Stimulated activated naive B cell treated with anti-CD40 and anti-IgM and Interleukin-4, amounts not matched to agents 10 μg/mL and 1 μg/mL and 100 μg/mL, for 72 hours (primary cell): ENCODE measurements at places on chromosomes 7 and 10.

GRCh38 chr10:28411648-28412047, 108.8 kb upstream of the MPP7 start:
- peaks cover 27% of the 10 kb centered on the region for H3K27me3 ChIP-seq
- DNase-seq: peak; percentile 21
- no peak overlapping the region for H3K27ac ChIP-seq
- H3K4me3 ChIP-seq: no peak overlapping the region

DNA sequence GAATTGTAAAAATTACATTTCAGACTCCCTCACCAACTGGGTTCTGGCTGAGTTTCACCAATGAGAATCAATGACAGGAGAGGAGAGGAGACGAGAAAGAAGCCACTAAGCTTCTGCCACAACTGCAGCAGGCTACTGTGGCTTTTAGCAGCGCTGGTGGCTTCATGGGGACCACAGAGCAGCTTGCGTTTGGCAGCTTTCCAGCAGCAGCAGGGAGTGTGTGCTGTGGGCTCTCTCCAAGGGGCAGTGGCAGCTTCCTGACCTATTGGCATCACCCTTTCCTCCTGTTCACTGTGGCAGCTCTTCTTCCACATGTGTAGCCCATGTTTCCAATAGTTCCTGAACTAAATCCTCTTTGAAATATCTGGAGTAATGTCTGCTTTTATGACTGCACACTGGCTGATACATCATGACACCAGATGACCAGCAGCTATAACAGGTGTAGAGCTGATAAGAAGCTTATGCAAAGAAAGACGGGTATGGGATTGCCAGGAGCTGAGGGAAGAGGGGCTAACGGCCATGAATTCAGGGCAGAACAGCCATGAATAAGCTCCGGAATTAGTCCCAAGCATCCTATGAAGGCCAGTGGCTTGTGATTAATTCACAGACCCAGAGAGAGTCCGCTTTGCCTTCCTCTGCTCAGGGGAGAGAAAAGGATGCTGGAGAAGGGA, 46.8 kb downstream of the KCNH2 start:
- no peak for DNase-seq
- no peaks in the 10 kb centered on the region for H3K36me3 ChIP-seq
- H3K27me3 ChIP-seq: peaks cover 17% of the 10 kb centered on the region
- no peak overlapping the region for H3K4me3 ChIP-seq
- H3K27ac ChIP-seq: no peak overlapping the region

DNA sequence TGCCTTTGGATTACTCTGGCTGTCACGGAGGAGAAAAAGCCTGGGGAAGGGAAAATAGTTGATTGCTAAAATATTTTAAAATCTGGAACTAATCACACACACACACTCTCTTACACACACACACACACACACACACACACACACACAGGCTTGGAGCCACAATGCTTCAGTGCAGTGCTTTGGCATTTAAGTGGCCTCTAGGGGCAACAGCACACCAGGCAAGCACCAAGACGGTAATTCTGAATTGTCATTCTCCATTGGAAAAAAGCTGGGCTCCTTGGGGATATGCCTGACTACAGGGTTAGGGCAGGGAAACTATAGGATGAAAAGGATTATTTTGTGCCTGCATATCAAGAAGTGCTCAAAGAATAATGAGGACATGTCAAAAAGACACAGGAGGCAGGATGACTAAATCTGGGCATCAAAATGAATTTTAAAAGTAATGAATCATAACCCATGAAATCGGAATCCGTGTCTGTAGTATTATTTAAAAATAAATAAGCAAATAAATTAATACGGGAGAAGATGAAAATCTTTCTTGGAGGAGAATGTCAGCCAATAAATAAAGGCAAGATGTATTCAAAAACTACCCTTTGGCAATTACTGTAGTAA, 30.4 kb upstream of the DDC start:
- no peak overlapping the region for H3K27ac ChIP-seq
- DNase-seq: no peak
- no peaks in the 10 kb centered on the region for H3K27me3 ChIP-seq
- no peaks in the 10 kb centered on the region for H3K36me3 ChIP-seq
- H3K4me1 ChIP-seq: no peaks in the 10 kb centered on the region
- H3K4me3 ChIP-seq: no peak overlapping the region

DNA sequence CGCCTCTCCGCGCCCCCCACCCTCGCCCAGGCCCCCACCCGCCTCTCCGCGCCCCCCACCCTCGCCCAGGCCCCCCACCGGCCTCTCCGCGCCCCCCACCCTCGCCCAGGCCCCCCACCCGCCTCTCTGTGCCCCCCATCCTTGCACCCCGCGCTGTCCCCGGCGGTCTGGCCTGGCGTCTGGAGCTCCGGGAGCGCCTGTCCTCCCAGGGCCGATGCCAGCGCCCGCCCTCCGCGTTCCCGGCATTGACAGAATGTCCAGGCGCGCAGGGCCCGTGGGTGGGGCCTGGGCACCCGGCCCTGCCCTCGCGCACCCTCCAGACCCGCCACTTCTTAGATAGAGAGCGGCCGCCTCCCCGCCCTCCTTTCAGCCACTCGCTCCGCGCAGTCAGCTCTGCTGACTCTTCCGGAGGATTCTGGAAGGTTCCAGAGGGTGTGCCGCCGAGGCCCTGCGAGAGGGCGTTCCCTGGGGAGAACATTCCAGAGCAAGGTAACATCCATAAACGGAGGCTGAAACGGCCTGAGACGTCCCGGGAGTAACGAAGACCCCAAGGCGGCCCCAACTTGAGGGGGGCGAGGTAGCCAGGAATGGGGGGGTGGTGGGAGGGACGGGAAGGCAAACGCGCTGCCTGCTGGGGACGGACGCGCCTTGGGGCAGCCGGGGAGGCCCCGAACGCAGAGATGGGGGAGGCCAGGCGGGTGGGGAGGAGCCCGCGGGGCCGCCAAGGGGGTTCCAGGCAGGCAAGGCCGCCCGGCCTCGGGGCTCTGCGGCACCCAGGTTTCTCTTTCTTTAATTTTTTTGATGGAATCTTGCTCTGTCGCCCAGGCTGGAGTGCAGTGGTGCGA, 117.8 kb downstream of the DYNC2I1 start:
- H3K27me3 ChIP-seq: peaks cover 11% of the 10 kb centered on the region
- no peaks in the 10 kb centered on the region for H3K36me3 ChIP-seq
- DNase-seq: no peak
- H3K27ac ChIP-seq: no peak overlapping the region
- peak overlapping the region; percentile 21 for H3K4me3 ChIP-seq
- H3K4me1 ChIP-seq: peaks cover 22% of the 10 kb centered on the region

- H3K4me1 ChIP-seq: peaks cover 43% of the 10 kb centered on the region
- no peak for DNase-seq
- no peak overlapping the region for H3K4me3 ChIP-seq
- H3K27ac ChIP-seq: no peak overlapping the region
Measured at GRCh38 chr10:50422259-50422658, 170.9 kb upstream of the ASAH2 start.

- no peaks in the 10 kb centered on the region for H3K36me3 ChIP-seq
- peaks cover 6% of the 10 kb centered on the region for H3K4me1 ChIP-seq
- H3K4me3 ChIP-seq: no peak overlapping the region
- no peak for DNase-seq
Measured at GRCh38 chr7:100728196-100728595, 5.2 kb upstream of the ZAN start.

DNA sequence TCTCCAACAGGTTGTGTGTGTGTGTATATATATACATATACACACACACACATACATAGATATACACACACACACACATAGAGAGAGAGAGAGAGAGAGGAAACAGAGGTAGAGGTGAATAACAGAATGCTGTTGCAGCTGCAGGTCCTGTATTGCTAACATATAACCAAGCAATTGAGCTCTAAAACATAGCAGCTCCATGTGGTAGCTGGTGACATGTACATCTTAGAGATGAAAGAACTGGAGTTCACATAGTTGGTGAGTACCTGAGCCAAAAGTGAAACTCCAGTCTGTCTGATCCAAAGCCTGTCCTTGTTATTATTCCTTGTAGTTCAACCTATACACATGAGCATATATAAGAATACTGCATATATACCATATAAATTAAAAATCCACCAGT, 152.9 kb upstream of the CSTF2T start:
- no peaks in the 10 kb centered on the region for H3K4me1 ChIP-seq
- H3K4me3 ChIP-seq: no peak overlapping the region
- DNase-seq: no peak
- H3K27me3 ChIP-seq: no peaks in the 10 kb centered on the region
- H3K36me3 ChIP-seq: no peaks in the 10 kb centered on the region

DNA sequence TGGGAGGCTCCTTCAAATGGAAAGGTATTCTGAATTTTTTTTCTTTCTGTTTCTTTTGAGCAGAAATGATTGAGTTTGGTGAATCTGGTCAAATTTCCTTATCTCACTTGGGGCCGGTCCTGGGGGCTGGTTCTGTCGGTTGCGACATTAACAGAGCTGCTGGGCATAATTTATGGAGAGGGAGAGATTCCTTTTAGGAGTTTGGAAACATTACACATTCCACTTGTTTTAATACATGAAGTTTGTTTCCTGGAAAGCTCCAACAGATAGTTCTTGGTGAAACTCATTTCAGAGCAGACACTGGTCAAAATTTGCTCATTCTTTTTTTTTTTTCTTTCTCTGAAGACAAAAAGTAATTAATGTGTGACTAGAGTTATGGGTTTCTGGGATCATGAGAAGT, 129.9 kb downstream of the ABCA13 start:
- no peak overlapping the region for H3K27ac ChIP-seq
- H3K36me3 ChIP-seq: no peaks in the 10 kb centered on the region
- DNase-seq: no peak
- no peak overlapping the region for H3K4me3 ChIP-seq
- H3K4me1 ChIP-seq: no peaks in the 10 kb centered on the region

- no peak overlapping the region for H3K27ac ChIP-seq
- no peaks in the 10 kb centered on the region for H3K27me3 ChIP-seq
- peaks cover 2% of the 10 kb centered on the region for H3K4me1 ChIP-seq
Measured at GRCh38 chr10:16648366-16648765, 126.7 kb upstream of the C1QL3 start.

DNA sequence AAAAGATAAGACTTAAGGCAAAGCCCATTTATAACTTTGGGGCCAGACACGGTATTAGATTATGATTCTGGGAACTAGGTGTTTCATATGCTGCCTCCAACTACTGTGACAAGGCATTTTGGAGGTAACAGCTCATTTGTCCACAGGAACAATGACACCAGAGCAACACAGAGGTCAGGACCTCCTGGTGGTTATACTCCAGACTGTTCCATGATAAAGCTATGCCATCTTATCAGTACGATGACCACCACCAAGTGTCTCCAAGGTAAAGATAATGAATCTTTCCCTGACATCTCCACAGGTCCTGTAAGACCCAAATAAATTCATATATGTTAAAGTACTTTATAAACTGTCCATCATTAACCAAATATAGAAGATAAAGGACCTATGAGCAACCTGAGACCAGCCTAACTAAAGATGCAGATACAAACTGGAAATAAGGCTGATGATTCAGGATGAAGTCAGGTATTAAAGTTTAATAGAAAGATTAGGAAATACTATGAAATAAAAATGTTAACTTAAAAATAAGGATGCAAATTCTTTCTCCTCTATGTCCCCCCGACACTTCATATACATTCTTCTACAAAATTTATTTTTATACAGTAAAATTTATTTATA, 26.2 kb downstream of the CUL2 start:
- peaks cover under 1% of the 10 kb centered on the region for H3K4me1 ChIP-seq
- H3K27ac ChIP-seq: no peak overlapping the region
- no peak overlapping the region for H3K4me3 ChIP-seq
- peaks cover 21% of the 10 kb centered on the region for H3K36me3 ChIP-seq

DNA sequence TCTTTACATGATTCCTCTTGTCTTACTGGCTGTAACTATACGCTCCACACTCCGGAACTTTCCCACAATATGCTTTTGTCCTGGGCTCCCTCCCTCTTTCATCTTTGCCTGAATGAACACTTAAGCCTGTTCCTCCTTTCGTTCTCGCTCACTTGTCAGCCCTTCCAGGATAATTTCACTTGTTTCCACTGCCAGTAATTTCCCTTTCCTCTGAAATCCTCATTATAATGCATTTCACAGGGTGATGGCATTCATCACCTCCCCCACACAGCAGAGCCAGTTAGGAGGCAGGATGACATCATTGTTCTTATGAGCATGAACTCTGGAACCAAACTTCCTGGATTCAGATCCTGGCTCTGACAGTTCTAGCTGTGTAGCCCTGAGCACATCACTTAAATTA, 372.6 kb downstream of the GPR158 start:
- H3K27ac ChIP-seq: no peak overlapping the region
- H3K27me3 ChIP-seq: peaks cover 4% of the 10 kb centered on the region
- no peak for DNase-seq
- no peaks in the 10 kb centered on the region for H3K36me3 ChIP-seq
- no peaks in the 10 kb centered on the region for H3K4me1 ChIP-seq
- H3K4me3 ChIP-seq: no peak overlapping the region

- no peak overlapping the region for H3K27ac ChIP-seq
- peaks cover 5% of the 10 kb centered on the region for H3K4me1 ChIP-seq
- no peak for DNase-seq
- H3K27me3 ChIP-seq: no peaks in the 10 kb centered on the region
- no peak overlapping the region for H3K4me3 ChIP-seq
- H3K36me3 ChIP-seq: peaks cover 5% of the 10 kb centered on the region
Measured at GRCh38 chr10:89980166-89980565, 278.8 kb downstream of the KIF20B start.

- H3K4me1 ChIP-seq: peaks cover 6% of the 10 kb centered on the region
- no peaks in the 10 kb centered on the region for H3K27me3 ChIP-seq
- H3K36me3 ChIP-seq: peaks cover 34% of the 10 kb centered on the region
Measured at GRCh38 chr7:96691702-96692101, 17.9 kb downstream of the SEM1 start.

DNA sequence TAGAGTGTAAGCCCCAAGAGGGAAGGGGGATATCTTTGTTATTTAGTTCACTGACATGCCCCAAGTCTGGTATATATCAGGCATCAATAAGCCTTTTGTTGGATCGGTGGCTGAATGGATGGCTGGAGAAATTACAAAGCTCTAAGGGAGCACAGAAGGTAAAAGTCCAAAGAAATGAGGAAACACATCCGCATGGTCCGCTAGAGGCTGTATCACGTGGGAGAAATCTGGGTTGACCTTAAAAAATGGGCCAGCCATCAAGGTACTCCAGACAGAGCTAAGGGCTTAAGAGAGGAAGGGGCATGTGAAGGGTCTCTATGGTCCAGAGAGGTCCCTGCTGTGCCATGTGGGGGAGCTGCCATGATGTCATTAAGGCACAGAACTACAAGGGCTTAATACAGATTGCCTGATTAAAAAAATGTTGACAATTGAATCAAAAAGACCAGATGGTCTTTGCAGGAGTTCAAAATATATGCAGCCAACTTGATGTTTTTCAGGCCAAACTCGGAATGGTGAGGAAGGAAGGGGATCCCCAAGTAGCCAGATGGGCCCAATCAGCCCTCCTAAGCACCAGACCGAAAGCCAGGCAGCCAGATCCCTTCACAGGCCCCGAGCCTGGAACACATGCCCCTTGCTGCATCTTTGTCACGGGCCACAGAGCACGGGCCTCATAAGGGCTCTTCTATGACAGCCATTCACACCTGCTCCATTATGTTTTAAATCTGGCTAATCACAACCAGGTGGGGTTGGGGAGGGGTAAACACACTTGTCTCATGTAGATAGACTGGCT, 31.9 kb downstream of the SCRN1 start:
- no peak overlapping the region for H3K4me3 ChIP-seq
- DNase-seq: no peak
- H3K27me3 ChIP-seq: no peaks in the 10 kb centered on the region
- peaks cover 10% of the 10 kb centered on the region for H3K4me1 ChIP-seq
- H3K36me3 ChIP-seq: peaks cover 14% of the 10 kb centered on the region
- H3K27ac ChIP-seq: peak overlapping the region; percentile 14

- peaks cover 16% of the 10 kb centered on the region for H3K36me3 ChIP-seq
- DNase-seq: no peak
- peaks cover 36% of the 10 kb centered on the region for H3K4me1 ChIP-seq
- H3K4me3 ChIP-seq: no peak overlapping the region
Measured at GRCh38 chr10:11581213-11581612, 30.2 kb downstream of the USP6NL start.
